ENCODE measurements at places on chromosomes 7 and 10.

DNA sequence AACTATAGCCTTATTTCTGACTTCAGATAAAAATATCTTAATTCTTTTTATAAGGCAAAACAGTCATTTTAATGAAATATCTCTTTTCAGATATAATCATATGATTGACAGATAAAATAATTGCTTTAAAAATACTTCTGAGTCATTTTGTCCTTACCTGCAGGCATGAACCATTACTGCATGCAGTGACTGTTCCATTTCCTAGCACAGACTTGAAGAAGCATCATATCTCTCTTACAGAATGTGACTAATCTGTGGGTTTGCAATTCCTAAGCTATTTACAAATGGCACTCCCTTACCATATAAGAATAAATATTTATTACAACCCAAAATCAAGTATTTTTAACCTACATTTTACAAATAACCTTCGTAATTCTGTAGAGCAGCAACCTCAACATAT is 120.7 kb downstream of the SRPK2 start:
- peak; percentile 60 for DNase-seq

- no peak for DNase-seq
Observed at GRCh38 chr7:101563943-101564777, 64.9 kb downstream of the MYL10 start.

GRCh38 chr10:70132098-70133029 is at the start of gene AIFM2:
TSS of gene AIFM2 (minus strand) at chr10:70132825. CDS start at chr10:70124084, 8,741 bp downstream.
- peak; percentile 56 for DNase-seq

- no peak for DNase-seq
Observed at GRCh38 chr10:60794953-60795352, 16.7 kb downstream of the CDK1 start.

GRCh38 chr10:89648074-89648473 is 3.0 kb upstream of the PANK1 start:
- DNase-seq = no peak

DNA sequence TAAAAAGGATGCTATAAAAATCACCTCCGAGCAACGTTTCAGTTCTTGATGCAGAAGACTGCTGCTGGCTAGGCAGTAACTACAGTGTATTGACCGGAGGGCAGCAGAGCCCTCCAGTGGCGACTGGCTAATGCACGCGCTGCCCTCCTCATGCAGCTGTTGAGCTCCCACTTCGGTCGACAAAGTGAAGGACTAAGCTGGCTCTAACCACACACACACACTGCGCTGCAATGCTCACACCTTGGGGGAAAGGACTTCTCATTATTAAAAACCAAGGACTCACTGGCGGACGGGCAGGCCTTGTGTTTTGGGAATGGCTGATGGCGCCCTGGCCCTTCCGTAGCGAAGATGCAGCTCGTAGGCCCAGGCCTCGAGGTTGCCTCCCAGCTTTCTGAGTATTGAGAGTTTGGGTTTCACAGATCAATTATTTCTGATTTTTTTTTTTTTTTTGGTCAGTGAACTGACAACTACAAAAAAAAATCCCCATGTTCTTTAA is 120.9 kb upstream of the DIP2C start:
- DNase-seq = peak; percentile 28

GRCh38 chr7:33590916-33591315 is 314.4 kb upstream of the BMPER start:
- peak; percentile 83 for DNase-seq

DNA sequence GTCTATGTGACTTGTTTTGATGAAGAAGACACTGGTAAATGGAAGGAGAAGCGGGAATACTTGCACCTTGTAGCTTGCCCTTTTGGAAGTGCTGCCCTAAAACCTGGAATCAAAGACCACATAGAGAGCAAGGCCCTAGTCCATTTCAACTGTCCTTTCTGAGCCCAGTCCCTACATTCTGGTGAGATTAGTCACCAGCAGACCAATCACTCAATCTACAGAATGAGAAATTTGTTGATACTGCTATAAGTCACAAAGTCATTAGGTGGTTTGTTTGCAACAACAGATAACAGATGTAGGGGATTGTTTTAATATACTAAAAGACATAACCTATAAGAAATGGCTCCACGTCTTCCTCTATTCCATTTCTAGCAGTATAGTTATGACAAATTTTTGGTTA is 33.6 kb downstream of the WASL start:
- DNase-seq = peak; percentile 10

DNA sequence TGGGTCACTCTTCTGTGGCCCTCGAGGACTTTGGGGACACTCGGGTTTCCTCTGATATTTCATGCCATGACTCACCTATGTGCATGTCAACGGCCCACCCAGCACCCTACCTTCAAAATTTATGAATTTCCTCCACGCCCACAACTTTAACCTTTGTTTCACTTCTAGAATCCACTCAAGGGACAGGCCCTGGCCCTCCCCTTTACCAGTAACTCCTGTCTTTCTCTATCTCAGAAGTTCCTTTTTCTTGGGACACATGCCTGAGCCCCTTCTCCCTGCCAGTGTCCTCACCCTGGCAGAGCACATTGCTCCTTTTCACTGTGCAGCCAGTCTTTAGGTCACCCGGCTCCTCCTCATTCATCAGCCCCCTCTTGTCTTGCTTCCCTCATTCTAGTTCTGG is 282.5 kb upstream of the KLF6 start:
- no peak for DNase-seq

- no peak for DNase-seq
Observed at GRCh38 chr10:61878740-61879068, 22.8 kb upstream of the ARID5B start.

- no peak for DNase-seq
Observed at GRCh38 chr7:135160858-135161653, 9.5 kb downstream of the CYREN start.

GRCh38 chr7:14309432-14309831 is 320.0 kb upstream of the ETV1 start:
- DNase-seq = no peak

DNA sequence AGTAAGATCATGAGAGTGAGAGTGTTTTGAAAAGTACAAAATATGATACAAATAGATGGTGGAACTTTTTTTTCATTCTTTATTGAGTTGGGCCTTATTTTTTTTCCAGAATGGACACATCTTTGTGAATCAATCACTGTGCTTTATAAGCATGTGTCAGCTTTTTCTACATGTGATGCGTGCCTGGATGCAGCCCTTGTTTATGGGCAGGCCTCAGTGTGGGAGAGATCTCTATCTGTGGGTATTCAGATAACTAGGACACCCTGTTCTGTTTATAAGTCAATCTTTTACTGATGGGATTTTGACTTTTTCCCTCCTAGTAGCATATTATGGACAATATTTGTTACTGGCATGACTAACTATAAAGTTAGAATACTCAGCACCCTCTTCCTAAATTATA is 42.9 kb upstream of the IKZF1 start:
- DNase-seq = no peak

DNA sequence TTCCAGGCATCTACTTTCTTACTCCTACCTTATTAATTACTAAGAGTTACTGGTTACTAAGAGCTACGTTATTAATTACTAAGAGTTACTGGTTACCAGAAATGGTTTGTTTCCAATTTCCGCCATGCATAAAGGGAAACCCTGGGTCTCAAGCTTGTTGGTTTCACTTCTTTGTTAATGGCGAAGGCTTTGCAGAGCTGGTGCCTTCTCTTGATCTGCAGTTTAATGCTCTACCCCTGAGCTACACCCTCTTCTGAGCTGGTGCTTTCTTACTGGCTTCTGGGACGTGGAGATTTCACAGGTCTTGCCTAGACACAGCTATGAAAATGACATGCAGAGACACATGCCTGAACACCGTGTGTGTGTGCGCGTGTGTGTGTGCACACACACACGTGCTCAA is 560 bp downstream of the CPA4 start:
- DNase-seq = no peak

GRCh38 chr10:98167191-98167590 is 32.7 kb downstream of the R3HCC1L start:
- no peak for DNase-seq

GRCh38 chr7:66277492-66277891 is 72.4 kb downstream of the TPST1 start:
- no peak for DNase-seq

DNA sequence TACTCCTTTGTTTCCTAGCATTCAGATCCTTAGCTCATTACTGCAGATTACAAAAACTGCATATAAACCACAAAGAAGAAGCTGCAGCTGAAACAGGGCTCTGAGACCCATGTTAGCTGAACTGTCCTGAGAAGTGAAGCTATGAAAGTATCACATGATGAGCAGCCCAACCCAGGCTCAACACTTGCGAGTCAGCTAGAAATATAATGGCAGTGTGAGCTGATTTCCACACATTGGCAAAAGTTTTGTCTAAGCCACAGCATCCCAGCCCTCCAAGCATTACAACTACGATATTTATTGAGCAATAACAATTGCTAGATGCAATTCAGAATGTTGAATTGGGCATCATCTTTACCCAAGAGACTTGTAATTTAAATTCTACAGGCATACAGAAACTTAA is 34.5 kb upstream of the SKAP2 start:
- DNase-seq = no peak

- no peak for DNase-seq
Observed at GRCh38 chr10:119367841-119368549, 160.6 kb downstream of the GRK5 start.

- peak; percentile 21 for DNase-seq
Observed at GRCh38 chr7:119197877-119198527, 973.5 kb downstream of the ANKRD7 start.

GRCh38 chr10:15313047-15313446 is 58.0 kb downstream of the FAM171A1 start:
- DNase-seq = no peak

DNA sequence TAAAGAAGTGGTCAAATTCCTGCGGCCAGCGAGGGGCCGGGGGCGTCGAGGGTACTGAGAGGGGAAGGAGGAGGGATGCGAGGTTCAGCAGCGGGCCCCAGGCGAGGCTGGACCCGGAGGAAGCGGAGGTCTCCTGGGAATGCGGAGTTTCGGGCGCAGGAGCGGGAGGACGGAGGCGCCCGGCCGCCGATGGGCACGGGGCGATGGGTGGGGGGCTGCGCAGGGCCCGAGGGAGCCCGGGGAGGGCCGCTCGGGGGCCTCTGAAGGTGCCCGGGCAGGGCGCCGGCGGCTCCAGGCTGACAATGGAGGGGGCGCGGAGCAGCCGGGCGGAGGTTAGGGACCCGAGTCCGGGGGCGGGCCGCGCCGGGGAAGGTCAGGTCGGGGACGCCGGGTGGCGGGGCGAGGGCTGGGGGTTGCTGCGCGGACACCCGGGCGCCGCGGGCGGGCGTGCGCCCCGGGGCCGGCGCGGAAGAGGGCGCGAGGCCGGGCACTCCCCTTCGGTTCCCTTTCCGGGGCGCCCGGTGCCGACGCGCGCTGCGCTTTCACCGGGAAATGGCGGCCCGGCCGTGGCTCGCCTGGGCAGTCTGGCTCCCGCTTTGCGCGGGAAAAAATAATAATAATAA is 683 bp downstream of the MACROH2A2 start:
- peak; percentile 17 for DNase-seq

- no peak for DNase-seq
Observed at GRCh38 chr10:101137271-101137670, 6.2 kb downstream of the TLX1 start.

DNA sequence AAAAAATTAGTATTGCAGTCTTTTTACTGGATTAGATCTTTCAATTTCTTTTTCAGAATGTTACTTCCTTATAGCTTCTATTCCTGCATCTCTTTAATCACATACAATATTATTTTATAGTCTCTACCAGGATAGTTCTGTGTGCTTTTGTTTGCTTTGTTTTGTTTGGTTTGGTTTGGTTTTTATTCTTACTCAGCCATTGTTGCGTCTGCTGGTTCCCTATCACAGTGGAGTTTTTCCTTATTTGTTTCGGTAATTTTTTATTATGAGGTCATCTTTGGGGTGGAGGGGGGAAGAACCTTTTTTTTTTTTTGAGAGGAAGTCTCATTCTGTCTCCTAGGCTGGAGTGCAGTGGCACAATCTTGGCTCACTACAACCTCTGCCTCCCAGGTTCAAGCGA is 9.0 kb upstream of the BAIAP2L1 start:
- no peak for DNase-seq

DNA sequence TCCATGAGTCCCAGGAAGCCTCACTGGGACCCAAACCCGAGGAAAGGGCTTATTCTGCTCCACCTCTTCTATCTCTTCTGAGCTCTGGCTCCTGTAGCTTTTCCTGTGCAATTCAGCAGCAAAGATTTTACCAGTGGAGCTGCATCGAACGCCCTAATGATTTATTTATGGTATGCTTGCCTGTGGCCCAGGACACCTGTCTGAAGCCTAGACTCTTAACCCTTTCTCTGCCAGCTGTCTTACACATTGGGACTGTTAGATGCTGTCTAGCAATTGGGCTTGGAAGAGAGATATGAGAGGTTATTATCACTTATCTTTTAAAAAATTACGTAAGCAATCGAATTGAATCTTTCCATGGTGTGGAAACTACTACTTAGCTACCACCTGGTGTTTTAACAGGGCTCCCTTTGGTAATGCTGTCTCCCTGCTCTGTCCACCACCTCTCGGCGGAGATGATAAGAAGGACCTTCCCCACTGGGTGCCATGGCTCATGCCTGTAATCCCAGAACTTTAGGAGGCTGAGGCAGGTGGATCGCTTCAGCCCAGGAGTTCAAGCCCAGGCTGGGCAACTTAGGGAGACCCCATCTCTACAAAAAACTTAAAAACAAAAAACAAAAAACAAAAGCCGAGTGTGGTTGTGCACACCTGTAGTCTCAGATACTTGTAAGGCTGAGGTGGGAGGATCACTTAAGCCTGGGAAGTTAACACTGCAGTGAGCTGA is 8.8 kb downstream of the ACSL5 start:
- no peak for DNase-seq

DNA sequence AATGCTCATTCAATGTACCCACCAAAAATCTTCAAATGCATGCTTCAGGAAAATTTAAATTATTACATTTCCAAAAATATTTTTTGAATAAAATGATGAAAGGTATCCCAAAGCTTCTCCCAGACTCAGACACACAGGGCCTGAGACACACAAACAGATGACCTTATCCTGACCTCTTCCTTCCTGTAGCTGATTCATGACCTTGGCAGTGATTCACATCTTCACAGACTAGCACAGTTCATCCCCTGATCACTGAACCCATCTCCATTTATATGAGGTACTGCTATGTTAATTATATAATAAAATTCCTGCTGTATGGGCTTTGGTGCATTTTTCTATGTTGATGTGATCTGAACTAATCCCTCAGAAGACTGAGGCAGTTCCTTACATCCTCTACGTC is 265.0 kb upstream of the GLI3 start:
- peak; percentile 86 for DNase-seq

GRCh38 chr10:76299501-76299900 is 868.1 kb downstream of the LRMDA start:
- DNase-seq = no peak

DNA sequence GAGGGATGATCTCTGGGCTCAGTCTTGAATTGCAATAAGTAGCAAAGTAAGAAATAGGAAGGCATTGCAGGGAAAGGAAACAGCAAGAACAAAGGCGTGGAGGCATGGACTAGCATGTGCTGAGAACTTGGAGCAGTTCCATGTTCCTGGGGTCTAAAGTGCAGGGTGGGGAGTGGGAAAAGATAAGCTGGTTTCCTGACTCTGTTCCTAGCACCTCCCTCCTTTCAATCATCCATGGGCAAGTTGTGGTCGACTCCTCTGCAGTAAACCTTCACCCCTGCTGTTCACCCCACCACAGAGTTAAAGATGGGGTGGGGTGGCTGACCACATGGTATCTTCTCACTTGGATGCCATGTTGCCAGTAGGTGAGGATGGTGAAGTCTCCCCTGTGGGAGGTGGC is 29.6 kb downstream of the RPS24 start:
- no peak for DNase-seq

Data from fibroblast of skin of abdomen (primary cell).